ENCODE measurements at places on chromosomes 16 and 17.
A peak's percentile ranks its signal among the peaks of the same experiment; 100 is the strongest.

DNA sequence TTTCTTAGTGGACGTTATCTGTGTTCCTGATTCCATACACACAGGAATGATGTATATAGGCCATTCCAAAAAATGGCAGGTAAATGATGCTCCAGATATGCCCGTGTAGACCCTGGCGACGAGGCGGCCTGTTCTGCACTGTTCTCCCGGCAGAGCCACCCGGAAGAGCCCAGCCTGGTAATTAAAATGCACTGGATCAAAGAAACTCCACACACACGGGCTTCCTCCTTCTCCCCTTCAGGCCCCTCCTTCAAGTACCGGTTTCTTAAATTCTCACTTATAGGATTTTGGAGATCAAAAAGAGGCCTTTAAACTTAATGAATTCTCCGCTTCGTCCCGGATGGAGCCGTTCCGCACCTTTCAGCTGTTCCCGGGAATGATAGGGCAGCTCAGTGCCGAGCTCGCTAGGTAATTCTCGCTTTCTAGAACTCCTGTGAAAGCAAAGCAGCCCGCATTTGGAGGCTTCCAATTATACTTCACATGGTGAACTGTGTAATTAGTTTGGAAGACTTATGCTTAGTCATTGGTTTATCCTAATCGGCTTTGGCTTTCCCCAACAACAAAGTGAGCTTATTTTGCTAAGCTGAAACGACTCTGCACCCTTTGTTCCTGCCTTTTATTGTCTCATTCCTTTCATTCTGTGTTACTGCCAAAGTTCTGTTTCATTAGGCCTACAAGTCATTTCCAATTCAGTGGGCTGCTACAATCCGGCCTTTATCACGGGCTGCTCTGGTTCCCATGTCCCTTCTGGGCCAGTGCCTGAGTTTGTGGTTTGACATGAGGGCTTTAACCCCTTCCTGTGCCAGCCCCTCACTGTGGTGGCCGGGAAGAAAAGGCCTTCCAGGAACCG is 150.0 kb downstream of the MSI2 start:
- peak; percentile 53 for DNase-seq

GRCh38 chr17:54009502-54009901 is 186.8 kb downstream of the KIF2B start:
- DNase-seq = no peak

DNA sequence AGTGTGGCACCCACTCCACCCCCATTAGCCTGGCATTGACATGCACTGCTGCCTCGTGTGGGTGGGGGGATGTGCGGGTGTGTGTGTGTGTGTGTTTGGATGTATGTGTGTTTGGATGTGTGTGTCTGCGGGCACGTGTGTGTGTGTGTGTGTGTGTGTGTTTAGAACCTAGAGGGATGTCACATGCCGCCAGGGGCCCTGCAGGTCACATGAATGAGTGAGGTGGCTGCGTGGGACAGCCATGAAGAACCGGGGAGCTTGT is 9.0 kb downstream of the KATNB1 start:
- DNase-seq = no peak

GRCh38 chr17:68169840-68170239 is 78.0 kb upstream of the AMZ2 start:
- no peak for DNase-seq

GRCh38 chr17:72405662-72406230 is 284.9 kb downstream of the SOX9 start:
- no peak for DNase-seq

DNA sequence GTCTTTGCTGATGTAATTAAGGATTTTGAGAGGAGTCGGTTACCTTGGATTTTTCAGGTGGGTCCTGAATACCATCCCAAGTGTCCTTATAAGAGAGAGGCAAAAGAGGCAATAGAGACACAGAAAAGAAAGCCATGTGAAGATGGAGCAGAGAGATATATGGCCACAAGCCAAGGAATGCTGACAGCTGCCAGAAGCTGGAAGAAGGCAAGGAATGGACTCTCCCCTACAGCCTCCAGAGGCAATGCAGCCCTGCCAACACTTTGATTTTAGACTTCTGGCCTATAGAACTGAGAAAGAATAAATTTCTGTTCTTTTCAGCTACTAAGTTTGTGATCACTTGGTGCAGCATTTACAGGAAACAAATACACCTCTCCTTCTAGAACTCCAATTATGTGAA is 8.2 kb upstream of the RNFT1 start:
- no peak for DNase-seq

GRCh38 chr16:57614944-57615343 is 13.5 kb upstream of the ADGRG1 start:
- DNase-seq = no peak

DNA sequence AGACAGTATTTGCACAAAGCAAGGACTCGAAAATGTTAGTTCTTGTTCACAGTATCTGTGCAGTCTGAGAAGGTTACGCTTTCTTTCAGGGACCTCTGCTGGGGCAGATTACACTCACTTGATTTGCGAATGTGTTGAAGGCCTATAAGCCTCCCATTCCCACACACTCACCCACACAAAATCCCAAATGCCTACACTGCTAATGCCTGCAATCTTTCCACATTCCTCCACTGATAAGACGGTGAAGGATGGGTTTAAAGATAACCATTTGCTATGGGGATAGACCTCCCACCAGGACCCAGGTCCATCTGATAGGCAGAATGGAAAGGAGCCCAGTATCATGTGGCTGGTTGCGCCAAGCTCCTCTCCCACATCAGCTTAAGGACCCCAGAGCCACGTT is 394.9 kb upstream of the SALL1 start:
- DNase-seq = no peak

GRCh38 chr17:37359682-37360188 is 16.1 kb upstream of the C17orf78 start:
- peak; percentile 47 for DNase-seq

DNA sequence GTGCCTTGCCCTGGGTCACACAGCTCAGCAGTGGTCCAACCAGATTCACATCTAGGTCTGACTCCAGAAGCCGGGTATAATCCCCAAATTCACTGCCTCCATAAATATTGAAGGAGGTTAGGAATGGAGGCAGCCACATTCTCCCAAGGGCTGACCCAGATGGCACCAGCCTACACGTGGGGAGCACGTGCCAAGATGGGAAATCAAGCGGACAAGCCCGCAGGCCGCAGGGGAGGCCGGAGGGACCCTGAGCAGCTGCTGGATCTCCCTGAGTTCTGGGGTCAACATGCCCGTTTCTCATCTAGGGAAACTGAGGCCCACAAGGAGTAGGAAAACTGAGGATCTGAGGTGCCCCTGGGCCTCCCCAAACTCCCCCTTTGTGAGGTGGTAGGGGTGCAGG is 32.2 kb upstream of the CNEP1R1 start:
- no peak for DNase-seq

DNA sequence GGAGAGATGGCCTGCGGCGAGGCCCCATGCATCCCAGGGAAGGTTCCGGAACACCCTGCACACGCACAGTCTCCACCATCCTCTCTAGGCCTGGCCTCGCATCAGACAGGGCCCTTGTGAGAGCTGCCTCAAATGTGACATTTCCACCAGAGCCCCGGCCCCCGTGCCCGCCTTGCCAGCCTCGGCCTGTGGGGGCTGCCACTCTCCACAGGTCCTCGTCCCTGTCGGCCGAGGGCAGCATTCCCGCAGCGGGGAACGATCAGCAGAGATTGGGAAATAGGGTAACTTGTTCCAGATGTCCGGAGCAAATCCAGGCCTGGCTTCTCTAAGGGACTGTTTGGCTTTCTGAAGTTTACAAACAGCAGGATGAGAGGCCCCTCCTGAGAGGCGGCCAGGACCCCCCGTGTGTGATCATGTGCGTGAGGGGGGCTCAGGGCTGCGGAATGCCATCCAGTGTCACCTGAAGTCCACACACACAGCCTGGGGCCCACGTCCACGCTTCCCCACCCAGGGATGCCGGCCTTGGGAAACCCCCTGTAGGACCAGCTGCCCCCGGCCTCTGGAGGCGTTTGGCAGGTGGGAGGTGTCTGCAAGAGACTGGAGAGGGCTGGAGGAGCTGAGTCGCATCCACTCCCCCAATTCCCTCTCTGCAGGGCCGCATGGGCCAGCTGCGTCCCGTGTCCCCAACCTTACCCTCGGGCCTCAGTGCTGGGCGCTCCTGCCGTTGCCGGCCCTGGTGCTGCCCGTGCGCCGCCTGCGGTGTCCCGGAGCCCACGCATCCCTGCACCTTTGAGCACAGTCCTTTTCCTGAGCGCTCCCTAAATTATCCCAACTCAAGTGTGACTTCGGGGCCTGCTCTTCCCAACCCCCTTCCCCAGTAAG is 70.4 kb downstream of the ZDHHC7 start:
- no peak for DNase-seq

DNA sequence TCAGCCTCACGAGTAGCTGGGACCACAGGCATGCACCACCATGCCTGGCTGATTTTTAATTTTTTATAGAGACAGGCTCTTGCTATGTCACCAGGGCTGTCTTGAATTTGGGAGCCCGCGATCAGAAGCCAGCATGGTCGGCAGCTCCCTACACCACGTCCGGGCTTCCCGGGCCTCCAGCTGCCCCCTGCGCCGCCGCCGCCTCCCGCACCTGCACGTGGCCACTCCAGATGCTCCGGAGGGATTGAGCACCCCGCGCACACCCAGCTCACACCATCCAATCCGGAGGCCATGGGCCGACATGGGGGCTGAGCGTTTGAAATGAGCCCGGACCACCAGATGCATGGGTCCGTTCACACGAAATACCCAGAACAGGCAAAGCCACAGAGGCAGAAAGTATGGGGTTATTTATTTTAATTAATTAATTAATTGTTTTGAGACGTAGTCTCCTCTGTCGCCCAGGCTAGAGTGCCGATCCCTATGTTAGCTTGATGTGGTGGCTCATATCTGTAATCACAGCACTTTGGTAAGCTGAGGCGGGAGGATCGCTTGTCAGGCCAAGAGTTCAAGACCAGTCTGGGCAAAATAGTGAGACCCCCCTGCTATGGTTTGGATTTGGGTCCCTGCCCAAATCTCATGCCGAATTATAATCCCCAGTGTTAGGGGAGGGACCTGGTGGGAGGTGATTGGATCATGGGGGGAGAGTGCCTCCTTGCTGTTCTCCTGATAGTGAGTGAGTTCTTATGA is 17.1 kb upstream of the PDXDC1 start:
- DNase-seq = no peak

Data from kidney glomerular epithelial cell (primary cell).